ENCODE measurements at places on chromosomes 6 and 20.

DNA sequence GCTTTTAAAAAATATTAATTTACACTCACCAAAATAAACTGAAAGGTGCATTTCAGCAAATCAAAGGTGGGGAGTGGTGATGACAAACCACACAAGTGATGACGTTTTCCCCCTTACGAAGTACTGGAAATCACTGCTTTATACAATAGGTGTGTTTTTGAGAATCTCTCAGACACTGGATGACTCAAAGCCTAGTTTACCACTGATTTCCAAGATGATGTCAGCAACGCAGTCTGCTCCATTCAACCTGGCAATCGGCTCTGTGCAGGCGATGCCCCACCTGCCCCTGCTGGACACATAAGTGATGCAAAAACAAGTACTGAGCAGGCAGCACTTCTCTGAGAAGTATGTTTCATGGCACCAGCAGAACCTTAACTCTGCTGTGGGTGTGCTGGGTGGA is 114.4 kb downstream of the SOD2 start:
- no peak for DNase-seq

DNA sequence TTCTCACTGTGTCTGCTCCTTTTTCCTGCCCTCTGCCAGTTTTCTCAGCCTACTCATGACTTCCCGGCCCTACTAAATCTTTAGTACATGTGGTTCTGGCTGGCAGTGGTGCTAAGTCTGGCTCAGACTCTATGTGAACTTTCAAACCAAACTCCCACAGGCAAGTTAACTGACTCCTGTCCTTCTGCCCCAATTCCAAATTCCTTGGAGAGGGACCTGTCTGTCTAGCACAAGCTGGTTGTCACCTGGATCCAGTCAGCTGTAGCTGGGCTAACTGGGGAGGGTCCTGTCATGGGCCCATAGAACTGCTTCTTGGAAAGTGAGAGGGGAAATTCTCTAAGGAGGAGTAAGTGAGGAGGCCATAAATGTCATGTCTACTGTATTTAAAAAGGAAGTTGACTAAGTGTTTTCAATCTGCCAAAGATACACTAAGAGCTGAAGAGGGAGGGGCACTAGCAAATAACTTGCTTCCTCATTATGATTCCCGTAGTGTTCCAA is 240.1 kb downstream of the KCNQ5 start:
- no peak for DNase-seq

GRCh38 chr6:36850021-36850420 is 10.8 kb upstream of the CPNE5 start:
- no peak for DNase-seq

DNA sequence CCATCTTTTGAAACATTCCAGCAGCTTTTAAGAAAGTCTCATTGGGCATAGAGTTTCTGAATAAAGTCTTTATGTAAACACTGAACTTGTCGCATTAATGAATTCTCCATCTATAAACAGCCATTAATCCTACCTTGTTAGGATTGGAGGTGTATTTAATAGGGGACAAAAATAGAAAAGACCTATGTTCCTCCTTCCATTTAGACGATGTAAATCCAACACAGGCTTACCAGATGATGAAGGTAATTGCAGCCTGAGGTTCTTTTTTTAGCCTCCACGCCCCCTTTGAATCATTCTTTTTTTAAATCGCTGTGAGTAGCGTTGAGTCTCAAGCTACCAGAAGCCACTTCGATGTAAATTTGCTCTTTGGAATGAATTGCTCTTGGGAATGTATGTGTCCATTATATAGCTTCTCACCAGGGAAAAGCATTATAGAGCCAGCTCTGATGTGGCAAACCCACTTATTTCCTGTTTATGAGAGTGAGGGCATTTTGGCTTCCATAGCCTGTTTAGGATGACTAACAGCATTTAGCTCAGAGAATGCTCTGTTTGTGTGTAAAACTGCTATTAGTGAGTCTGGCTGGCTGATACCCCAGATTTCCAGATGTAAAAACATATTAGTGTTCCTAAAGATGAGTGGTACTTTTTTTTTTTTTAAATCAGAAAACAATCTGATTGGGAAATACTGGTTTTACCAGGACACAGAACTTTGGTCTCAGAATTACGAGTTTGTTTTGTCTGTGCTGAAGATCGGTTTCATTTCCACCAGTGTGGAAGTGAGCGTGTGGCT is 74.9 kb upstream of the CLDN20 start:
- no peak for DNase-seq

DNA sequence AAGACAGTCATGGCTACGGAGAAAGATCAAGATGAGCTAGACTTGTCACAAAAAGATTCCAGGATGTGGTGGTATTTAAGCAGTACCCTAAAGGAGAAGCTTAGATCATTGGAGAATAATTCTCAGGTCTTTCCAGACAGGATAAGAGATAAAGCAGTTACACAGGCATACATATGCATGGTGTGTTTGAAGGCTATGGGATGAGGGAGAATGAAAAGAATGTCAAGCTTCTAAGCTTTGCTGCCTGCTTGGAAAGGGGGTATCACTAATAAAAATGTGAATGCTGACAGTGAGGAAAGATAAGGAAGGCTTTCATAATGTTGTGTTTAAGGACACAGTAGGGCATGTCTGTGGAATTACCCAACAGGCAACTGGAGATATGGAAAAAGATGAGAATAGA is 28.1 kb downstream of the RWDD2A start:
- DNase-seq: no peak

GRCh38 chr6:134502614-134503549 is 185.0 kb upstream of the SGK1 start:
- no peak for DNase-seq

- DNase-seq: no peak
Measured at GRCh38 chr6:95785785-95786184, 208.4 kb downstream of the MANEA start.

- DNase-seq: no peak
Measured at GRCh38 chr20:12837646-12838045, 171.1 kb upstream of the SPTLC3 start.

GRCh38 chr6:106194949-106195921 is 109.1 kb downstream of the PRDM1 start:
- DNase-seq: no peak

DNA sequence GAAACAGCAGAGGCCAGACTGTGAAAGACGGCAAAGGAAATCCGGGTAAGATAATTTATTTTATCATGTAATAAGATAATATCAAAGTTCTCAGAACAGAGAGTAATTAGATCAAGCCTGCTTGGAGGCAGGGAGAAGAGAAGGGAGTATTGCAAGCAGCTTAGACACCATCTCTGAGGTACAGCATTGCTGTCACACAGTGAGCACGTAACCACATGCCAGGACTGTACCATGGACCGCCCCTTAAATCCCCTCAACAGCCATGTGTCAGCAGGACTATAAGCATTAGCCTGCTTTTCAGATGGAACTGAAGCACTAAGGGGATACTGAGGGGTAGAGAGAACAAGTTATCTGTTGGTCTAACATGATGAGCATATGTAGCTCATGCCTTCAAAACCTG is 141.5 kb downstream of the C6orf118 start:
- DNase-seq: no peak

DNA sequence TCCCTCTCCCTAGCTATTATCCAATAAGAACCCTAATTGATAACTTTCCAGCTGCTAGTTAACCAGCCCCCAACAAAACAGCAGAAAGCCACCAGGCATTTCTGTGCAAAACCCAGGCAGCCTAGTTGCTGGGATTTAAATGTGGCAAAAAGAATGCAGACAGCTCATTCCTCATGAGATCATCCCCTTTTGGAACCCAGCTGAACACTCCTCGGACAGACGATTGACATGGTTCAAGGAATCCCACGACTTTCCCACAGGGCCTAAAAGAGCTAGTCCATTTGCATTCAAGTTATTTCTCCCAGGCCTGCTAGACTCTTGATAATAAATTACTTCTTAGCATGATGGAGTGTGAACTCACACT is 24.0 kb downstream of the JAG1 start:
- no peak for DNase-seq

GRCh38 chr6:14254505-14254904 is 136.9 kb downstream of the CD83 start:
- no peak for DNase-seq

Measured in stimulated activated CD4-positive, alpha-beta T cell treated with anti-CD3 and anti-CD28 coated beads, Interleukin-15, amount 100 ng/mL, for 48 hours (primary cell).